Motor neuron (in vitro differentiated cells): ENCODE measurements at places on chromosomes 2 and 18. TPM values are rescaled to one million over a fixed set of nuclear protein-coding genes. Genes with fewer than 3 reads are reported as not detected.

LAMA3 gene
- 2.8 and 4.5 TPM in 2 replicates for total RNA-seq

RAB17 gene
- 1.2 and 1.3 TPM in 2 replicates for total RNA-seq

HOXD12 gene
- 0.33 and 0.49 TPM in 2 replicates for total RNA-seq

ME2 gene
- total RNA-seq, result 40.1 and 41.7 TPM in 2 replicates

GRB14 gene
- total RNA-seq, result 0.66 and 2.3 TPM in 2 replicates

ACADL gene
- 0.22 and 0.31 TPM in 2 replicates for total RNA-seq

MEP1B gene
- 0.37 TPM in 1 of 2 replicates, not detected in the other for total RNA-seq

ANKAR gene
- total RNA-seq, result 2.9 and 3.4 TPM in 2 replicates

SPATA3 gene
- 0.23 TPM in 1 of 2 replicates, not detected in the other for total RNA-seq

DNA sequence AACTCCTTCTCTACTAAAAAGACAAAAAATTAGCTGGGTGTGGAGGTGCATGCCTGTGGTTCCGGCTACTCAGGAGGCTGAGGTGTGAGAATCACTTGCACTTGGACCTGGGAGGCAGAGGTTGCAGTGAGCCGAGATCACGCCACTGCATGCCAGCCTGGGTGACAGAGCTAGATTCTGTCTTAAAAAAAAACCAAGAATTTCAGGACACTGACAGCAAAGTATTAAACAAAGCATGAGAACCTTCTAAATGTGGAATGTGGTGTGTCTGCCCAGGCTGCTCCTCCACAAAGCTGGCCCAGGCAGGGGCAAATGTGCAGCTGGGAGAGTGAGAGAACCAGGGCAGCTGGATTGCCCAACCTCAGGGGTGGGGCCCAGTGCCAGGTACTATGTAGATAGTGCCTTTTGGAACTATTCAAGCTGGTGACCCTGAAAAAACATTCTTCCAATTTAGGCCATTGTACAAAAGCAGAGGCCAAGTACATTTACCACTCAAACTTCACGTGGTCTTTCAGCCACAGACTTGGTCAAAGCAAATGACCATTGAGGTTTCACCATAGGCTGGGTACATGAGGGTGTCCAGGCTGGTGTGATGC, 6.7 kb upstream of the UGT1A5 start:
- ATAC-seq, result no peak

DNA sequence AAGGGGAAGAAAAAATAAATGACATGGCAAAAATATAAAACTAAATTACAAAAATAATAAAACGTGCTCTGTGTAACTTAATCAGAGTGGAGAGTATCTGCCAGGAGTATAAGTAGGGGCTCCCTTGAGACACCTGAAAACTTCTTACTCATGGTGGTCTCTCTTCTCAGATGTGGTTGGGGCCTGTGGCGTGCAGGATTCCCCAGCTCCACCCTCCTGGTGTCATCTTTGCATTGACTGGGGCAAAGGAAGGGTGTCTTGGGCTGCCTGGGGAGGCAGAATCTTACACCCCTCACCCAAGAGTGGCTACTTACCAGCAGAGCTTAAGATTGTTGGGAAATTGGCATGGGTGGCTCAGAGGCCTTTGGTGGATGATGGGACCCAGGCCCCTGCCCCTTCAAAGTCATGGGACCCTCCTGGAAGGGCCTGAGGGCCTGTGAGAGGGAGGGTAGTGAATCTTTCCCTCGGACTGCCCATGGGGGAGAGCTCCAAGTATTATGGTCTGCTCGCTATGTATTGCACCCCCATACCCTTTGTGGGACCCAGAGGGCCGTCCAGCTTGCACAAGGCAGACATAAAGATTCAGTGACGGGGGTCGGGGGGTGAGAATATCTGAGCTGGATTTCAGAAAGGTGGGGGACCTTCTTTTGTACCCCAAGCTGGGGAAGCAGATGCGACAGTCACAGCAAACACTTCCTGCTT, 6.9 kb upstream of the TRAF3IP1 start:
- ATAC-seq, result no peak

DNA sequence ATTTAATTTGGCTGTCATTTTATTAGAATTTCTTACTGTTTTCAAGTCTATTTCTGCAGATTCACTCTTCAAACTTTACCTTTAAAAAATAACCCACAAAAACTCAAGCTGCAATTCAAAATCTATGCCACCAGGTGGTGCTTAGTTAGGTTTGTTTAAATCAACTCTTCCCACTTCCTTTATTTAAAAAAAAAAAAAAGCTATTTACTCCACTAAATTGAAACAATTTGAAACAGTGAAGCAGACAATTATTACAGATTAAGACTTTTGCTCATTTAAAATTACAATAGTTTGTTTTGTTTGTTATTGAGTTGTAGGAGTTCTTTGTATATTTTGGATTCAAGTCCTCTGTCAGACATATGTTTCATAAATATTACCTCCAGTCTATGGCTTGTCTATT, 300.0 kb downstream of the PDE11A start:
- no peak for ATAC-seq

DNA sequence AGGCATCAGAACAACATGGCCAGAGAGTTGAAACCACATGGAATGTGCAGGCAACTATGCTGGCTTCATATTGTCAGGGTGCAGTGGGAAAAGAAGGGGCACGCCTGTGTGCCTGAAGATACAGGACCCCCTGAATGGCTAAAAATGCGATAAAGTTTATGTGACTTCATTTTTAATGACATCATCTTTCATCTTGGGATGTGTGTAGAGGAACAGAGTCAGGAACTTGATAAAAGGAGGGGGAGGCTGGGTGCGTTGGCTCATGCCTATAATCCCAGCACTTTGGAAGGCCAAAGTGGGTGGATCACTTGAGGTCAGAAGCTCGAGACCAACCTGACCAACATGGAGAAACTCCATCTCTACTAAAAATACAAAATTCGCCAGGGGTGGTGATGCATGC, 872.6 kb downstream of the TDRD15 start:
- ATAC-seq, result no peak

DNA sequence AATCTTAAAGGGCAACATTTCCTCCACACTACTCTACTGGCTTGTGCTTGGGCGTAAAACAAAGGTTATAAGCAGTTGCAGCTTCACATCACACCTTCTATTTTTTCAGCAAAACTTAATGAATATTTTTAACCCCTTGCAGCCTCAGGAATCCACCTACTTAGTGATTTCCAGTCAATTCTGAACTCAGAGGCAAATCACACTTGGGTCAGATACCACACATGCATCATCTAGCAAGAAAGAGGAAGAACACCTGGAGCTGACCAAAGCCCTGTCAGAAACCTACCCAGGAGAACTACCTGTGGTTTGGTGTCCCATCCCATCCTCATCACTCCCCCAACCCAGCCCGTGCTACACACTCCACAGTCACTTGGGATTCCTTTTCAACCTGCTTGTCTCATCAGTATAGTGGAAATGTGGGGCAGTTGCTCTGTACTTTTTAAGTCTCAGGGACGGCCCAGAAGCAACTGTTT, 25.5 kb downstream of the PIAS2 start:
- ATAC-seq, result no peak

GRCh38 chr18:44708451-44709083, 27.9 kb downstream of the SETBP1 start:
- no peak for ATAC-seq

- ATAC-seq, result no peak
Measured at GRCh38 chr18:51068105-51068504, 38.1 kb downstream of the SMAD4 start.

- no peak for ATAC-seq
Measured at GRCh38 chr18:50847192-50847591, 27.4 kb upstream of the MRO start.

GRCh38 chr2:228841475-228841874, 429.6 kb downstream of the PID1 start:
- no peak for ATAC-seq

DNA sequence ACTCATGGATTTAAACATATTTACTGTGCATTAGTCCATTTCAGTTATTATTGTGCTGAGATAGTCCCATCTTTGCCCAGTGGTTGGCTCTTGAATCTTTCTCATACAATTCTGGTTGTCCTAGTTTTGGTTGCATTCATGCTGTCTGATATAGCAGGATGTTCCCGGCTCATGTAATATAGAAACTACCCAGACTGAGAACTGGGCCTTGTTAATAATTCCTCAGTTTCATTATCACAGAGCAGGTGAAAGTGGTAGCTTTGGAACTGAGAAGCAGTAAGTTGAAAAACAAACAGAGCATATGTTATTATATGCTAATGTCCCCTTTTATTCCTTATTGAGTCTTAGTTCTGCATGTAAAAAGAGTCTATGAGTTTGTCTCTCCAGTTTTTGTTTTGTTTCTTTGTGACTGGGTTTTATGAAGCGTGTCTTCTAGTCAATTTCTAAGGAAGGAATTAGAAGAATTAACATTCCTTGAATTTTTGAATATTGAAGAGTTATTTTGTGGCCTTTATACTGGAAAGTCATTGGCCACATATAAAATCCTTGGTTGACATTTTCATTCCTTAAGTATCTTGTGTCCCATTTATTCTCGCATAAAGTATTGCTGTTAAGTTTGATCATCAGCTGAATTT, 43.3 kb downstream of the EIF5B start:
- ATAC-seq, result no peak

GRCh38 chr2:55885127-55885943, 38.2 kb downstream of the EFEMP1 start:
- ATAC-seq, result no peak

DNA sequence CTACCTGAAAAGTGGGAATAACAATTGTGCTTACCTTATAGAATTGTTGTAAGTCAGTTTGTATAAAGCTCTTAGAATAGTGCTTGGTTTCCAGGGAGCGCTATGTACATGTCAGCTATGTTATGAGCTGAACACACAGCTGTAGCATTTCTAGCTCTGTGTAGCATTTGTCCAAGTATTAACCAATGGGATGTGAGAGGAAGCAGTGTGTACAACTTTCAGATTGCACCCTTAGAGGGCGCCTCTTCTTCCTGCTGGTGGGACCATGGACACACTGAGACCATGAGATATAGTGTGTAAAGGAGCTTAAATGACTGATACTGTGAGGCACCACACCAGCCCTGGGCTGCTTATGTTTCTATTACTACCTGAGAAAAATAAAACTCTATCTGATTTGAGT, 380.2 kb downstream of the LNPK start:
- no peak for ATAC-seq

- no peak for ATAC-seq
Measured at GRCh38 chr18:76499021-76499420, 4.0 kb upstream of the ZNF516 start.

DNA sequence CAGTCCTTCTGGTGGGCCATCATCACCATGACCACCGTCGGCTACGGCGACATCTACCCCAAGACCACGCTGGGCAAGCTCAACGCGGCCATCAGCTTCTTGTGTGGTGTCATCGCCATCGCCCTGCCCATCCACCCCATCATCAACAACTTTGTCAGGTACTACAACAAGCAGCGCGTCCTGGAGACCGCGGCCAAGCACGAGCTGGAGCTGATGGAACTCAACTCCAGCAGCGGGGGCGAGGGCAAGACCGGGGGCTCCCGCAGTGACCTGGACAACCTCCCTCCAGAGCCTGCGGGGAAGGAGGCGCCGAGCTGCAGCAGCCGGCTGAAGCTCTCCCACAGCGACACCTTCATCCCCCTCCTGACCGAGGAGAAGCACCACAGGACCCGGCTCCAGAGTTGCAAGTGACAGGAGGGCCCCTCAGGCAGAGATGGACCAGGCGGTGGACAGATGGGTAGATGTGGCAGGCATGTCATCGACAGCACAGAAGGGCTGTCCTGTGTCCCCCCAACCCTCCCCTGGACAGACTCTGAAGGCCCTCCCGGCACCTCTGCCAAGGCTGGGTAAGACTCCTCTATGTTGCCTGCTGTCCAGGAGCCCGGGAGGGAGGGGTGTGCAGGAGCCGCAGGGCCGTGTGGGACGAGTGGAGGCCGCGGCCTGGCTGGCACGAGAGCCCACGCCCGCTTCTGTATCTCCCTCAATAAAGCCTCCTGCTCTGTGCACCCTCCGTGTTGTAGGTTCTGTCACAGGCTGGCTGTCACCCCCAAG, 2.0 kb downstream of the KCNF1 start:
- no peak for ATAC-seq

DNA sequence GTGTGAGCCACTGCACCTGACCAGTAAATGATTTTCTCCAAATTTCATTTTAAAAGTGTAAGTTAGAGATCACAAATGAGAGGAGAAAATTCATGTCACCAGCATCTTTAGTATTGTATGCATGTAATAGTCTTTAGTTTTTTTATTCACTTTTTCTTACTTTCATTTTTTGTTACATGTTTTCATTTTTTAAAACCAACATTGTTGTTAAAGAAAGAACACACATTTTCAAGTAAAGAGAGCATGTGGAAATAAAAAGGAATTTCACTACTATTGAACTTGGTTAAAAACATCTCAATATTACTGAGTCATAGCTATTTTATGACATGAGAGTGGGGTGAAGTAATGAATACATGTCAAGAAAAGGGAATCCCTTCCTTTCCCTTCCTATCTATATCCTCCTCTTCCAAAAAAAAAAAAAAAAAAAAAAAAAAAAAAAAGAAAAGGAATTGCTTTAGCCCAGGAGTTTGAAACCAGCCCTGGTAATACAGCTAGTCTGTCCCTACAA, 29.1 kb upstream of the PMAIP1 start:
- no peak for ATAC-seq

GRCh38 chr2:180943275-180943674, 37.1 kb upstream of the UBE2E3 start:
- ATAC-seq, result no peak

GRCh38 chr2:72770879-72771461, 54.9 kb downstream of the EXOC6B start:
- ATAC-seq, result no peak

DNA sequence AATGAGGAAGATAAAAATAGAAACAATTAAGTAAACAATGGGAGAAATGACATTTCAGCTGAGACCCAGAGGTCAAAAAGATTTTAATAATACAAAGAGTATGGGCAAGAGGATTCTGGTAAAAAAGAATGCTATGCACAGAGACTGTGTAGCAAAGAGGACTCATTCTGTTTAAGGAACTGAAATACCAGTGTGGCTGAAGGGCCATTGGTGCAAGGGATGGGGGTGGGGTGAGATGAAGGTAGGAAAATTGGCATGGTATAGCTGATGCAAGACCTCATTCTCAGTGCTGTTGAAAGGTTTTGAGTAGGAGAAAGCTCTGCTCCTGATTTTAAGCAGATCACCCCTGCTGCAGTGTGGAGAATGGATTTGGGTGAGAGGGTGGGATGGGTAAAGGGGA, 10.8 kb downstream of the GALNT1 start:
- no peak for ATAC-seq

- no peak for ATAC-seq
Measured at GRCh38 chr2:131572175-131572574, 44.5 kb downstream of the CCDC74A start.

- ATAC-seq, result peak; percentile 79
Measured at GRCh38 chr2:211744379-211744778, 794.2 kb downstream of the ERBB4 start.

GRCh38 chr2:170812710-170813600, 3.7 kb upstream of the GAD1 start:
- no peak for ATAC-seq

DNA sequence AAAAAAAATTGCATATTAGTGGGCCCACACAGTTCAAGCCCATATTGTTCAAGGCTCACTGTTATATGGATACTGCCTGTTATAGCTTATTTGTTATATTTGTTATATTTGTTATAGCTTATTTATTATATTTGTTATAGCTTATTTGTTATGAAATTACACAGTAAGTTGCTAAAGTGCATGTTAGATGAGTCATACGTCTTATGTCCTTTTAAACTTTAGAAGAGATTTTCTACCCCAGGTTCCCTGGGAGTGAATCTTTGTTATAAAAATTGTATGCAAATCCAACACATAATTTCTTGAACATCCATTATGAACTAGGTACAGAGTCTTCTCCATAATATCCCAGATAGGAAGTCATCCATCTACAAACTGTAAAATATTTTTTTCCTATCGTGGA, 22.1 kb downstream of the HTR2B start:
- no peak for ATAC-seq

GRCh38 chr2:194257095-194257494, 1399.9 kb upstream of the SLC39A10 start:
- ATAC-seq, result no peak

- ATAC-seq, result no peak
Measured at GRCh38 chr2:2333076-2333475, 2.0 kb upstream of the MYT1L start.
